Stimulated activated CD4-positive, alpha-beta T cell treated with anti-CD3 and anti-CD28 coated beads, Interleukin-2, amount 100 ng/mL, for 48 hours (primary cell): ENCODE measurements at places on chromosomes 1 and 21.

- DNase-seq = no peak
These were observed 12.9 kb downstream of the EPB41 start for GRCh38 chr1:28927266-28927647.

- no peak for DNase-seq
These were observed 25.9 kb downstream of the TSPAN2 start for GRCh38 chr1:115063228-115063901.

- no peak for DNase-seq
These were observed 625.2 kb upstream of the NCAM2 start for GRCh38 chr21:20373031-20373430.

- no peak for DNase-seq
These were observed 1.6 kb downstream of the PPP1R15B start for GRCh38 chr1:204409836-204410687.

- DNase-seq = no peak
These were observed 10.4 kb upstream of the KCNA2 start for GRCh38 chr1:110616587-110616986.

DNA sequence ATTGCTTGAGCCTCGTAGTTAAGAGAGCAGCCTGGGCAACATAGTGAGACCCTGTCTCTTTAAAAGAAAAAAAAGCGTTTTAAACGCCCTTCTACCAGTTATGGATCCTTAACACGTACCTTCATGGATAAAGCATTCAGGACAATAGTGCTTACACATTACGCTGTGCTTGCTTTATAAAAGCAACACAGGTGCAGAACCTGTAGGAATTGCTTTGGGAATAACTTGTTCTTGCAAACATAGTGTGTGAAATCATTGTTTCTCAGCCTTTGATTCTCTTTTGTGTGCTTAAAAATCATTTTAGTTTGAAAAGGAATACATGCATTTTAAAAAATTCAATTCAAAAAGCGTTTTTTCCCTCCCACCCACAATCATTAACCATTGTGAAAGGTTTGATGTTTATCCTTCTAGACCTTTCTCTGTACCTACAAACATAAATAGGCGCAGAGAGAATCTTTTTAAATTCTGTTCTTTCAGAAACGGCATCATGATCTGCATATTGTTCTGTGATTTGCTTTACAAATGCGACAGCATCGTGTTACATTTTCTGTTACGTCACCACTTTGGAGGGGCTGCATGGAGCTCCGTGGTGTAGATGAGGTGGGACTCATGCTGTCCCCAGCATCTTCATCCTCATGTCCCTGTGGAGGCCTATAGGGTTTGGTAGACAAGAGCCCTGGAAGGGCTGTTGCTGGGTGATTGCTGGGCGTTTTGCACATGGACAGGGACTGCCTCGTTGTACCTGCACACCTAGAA is 54.6 kb downstream of the SPSB1 start:
- no peak for DNase-seq
